CD4-positive, alpha-beta T cell treated with Interleukin-15 for 4 hours (primary cell): ENCODE measurements at places on chromosomes 6 and 20.

- DNase-seq = no peak
These were observed 10.9 kb upstream of the SLC22A3 start for GRCh38 chr6:160337301-160337700.

- no peak for DNase-seq
These were observed 57.4 kb upstream of the DDR1 start for GRCh38 chr6:30826961-30827342.

- no peak for DNase-seq
These were observed 173.6 kb upstream of the ARG1 start for GRCh38 chr6:131399433-131399832.

DNA sequence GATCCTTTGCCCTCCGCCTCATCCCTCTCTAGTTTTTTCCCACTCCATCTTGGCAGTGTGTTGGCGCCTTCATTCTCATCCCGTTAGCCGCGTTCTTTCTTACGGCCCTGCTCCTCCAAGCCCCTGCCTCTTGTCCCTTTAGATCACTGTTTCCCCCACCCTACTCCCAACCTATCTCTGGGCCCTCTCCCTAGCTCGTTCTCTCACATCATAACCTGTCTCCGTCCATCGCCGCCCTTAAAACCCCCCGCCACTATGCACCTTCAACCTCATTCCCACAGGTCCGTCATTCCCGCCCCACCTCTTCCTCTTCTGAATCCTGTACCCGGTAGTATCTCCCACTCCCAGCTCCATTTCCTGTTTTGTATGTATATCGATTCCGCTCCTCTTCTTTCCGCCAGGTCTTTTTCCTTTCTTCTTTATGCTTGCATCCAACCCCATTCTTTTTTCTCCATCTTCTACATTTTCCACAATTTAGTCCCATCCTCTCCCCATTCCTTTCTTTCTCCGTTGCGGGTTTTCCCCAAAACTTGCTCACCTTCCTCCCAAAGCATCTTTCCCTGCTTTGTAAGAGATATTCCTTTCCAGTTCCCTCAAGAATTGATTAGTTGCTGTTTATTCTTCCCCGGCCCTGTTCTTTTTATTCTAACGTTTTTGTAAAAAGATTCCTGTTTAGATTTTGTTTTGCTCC lies 671 bp downstream of the EFHC1 start:
- DNase-seq = no peak

GRCh38 chr20:23419995-23420901 lies 1.0 kb downstream of the NAPB start:
- peak; percentile 12 for DNase-seq

- DNase-seq = no peak
These were observed 214.6 kb downstream of the HDGFL1 start for GRCh38 chr6:22783931-22784330.

DNA sequence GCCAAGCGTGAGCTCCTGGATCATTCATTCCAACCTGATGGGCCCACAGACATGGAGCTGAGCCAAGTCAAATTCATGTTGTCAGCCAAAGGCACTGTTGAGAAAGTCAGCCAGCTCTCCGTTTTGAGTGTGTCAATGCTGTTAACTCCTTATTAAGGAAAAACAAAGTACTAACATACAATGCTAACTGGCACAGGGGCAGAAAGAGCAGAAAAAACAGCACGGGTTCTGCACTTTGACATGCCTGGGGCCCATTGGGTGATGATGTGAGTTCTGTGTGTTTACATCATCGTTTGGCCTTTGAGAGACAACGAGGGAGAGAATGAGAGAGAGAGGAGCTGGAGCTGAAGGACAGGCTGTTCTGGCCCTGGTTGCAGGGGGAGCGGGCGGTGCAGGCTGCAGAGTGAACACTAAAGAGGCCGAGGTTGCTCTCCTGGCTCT lies 85.9 kb downstream of the SMOC2 start:
- no peak for DNase-seq

DNA sequence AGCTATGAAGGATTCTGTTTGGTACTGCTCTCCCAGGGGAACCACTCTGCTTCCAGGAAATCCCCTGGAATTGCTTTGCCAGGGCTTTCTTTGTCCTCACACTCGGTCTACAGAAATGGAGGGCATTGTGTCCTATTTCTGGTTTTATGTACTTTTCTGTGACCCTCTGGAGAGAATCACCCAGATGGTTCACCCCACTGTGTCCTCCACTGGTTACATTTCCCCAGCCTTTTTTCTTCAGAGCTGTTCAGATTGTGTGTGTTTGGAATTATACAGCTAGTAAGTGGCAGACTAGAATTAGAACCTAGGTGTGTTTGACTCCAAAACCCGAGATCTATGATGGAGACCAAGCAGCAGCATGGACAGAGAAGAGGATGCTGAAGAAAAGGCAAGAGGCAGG lies 80.8 kb downstream of the CD164 start:
- no peak for DNase-seq

DNA sequence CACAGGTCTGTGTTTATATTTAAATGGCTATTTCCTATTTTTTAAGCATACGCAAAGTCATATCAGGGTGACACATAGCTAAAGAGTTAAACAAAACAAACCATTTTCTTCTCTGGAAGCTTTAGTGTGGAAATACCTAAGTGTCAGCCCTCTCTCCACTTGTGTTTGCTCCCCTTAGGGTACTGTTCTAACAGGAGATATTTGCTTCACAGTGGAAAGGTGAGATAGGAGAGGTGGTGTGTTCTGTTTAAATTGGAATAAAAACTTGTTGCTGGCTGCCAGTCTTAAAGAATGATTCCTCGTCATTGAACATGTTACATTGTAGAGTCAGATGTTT lies 18.9 kb downstream of the PHACTR2 start:
- no peak for DNase-seq
